ENCODE measurements at places on chromosomes 6 and 20.
A peak's percentile ranks its signal among the peaks of the same experiment; 100 is the strongest.

DNA sequence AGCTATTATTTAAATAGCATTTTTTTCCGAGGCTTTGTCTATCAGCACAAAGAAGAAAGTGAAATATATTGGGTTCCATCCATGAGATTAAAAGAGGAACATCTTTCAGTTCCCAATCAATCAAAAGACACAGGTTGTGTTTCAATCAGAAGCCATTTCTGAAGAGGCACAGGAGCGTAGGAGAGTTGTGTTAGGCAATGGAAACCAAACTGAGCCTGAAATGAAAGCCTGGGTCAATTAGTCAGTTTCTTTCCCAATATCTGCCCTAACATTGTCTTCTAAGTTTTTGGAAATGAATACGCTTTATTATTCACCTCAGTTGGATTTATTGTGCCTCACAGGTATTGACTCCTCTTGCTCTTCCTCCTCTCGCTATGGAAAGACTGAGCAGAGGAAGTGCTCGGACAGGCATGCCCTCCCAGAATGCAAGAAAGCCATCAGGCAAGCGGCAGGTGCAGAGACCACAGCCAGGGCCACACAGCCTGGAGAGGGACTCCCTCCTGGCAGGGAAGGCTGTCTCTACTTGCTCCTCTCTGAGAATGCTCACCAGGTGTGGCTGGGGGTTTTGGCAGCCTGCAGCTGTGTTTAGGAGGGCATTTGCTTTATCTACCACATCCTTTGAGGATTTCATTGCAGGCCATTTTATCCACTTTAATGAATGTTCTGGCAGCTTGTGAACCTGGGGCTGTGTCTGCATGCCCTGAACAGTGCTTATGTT is 100.8 kb upstream of the NEDD9 start:
- DNase-seq: no peak

DNA sequence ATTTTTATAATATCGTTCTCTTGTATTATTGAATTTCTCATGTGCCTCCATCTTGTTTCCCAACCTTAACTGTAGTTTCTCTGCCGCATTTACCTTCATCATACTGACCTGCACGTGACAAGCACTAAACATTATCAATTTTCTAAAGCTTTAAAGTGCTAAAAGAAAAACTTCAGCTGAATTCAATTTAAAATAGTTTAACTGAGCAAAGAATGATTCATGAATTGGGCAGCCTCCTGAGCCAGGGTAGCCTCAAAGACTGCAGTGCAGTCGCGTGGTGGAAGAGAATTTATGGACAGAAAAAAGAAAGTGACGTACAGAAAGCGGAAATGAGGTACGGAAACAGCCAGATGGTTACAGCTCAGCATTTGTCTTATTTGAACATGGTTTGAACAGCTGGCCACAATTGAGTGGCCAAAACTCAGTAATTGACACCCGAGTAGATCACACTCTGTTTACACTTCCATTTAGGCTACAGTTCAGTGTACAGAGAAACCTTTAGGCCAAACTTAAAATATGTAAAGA is 4.2 kb upstream of the ZDHHC14 start:
- DNase-seq: peak; percentile 34

- no peak for DNase-seq
Observed at GRCh38 chr6:10415617-10416480, 975 bp upstream of the TFAP2A start.

DNA sequence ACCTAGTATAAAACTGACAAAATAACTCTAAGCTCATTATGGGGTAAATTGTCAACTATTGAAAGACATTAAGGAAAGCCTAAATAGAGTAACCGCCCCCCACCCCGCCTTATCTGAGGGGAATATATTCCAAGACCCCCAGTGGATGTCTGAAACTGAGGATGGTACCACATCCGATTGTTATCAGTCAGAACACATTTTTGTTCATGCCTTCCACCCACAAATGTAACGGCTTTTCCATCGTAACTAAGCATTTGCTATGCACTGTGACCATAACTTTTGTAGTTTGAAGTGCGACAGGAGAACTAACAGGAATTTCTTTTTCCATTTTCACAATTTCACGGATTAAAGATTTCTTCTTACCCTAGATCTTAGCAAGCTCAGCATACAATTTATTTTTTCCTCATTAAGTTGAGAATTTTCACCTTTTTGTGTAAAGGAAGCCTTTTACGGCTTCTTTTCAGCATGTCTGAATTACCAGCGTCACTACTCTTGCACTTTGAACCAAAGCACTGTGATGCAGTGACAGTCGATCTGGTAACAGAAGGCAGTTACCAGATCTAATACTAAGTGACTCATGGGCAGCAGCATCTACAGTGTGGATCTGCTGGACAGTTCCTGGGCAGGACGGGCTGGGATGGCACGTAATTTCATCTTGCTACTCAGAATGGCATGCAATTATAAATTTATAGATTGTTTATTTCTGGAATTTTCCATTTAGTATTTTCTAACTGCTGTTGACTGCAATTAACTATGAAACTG is 11.8 kb downstream of the CFAP61 start:
- DNase-seq: no peak

DNA sequence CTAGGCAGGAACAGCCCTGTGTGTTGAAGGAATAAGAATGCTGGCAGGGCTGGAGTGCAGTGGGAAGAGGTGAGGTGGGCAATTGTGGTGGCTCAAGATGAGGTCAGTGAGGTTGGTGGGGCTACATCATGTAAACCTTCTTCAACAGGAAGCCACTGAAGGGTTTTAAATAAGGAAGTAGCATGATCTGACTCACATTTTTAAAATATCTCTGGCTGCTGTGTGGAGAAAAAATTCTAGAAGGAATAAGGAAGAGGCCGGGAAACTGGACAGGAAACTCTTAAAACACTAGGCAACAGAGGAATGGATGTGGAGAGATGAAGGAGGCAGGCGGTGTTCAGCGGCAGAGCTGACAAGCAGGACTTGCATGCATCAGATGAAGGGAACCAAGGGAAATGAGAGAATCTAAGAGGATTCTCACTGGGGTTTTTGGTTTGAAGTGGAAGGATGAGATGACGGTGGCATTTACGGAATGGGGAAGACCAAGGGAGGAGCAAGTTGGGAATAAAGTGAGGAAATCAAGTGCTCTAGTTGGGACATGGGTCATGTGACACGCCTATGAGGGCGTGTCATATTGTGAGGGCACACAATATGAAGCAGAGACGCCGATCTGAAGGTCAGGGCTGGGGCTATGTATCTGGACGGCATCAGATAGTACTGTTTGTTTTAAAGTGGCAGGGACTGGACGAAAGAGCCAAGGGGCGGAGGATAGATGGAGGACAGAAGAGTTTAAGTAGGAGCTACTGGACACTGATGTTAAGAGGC is 18.2 kb downstream of the TMEM242 start:
- DNase-seq: peak; percentile 22

DNA sequence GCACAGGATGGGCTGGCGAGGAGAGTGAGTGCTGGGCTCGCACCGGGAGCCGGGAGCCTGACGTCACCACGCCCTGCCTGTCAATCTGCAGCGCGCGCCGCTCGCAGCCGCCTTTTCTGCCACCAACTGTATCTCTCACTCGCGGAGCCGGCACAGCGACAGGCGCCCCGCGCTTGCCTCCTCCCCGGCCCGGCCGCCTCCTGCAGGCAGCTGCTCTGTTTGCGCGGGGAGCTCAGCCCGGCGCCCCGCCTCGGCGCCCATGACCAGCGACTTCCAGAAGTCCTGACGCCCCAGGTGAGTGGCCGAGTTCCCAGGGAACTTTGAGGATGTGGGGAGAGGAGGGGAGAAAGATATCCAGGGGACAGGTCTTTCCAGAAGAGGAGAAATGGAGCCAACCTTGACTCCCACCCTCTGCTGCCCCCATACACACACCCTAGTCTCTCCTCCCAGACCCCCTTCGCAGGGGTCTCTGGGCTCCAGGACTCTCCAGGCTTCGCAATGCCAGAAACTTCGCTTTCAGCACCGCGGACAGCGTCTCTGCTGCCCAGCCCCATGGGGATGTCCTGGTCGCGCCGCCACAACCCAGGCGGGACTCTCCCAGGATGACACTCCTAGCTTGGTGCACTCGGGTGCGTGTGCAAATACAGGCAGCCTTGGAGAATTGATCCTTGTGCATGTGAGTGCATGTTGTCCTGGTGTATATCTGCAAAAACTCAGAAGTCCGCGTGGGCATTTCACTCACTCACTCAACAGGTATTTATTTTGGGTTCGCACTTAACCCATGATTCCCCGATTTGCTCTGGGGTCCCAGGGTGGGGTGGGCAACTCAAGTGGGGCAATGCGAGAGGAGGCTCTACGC is at the start of gene GPR6:
GPR6 (plus strand) TSS at position 138 of the 859 bp plus-strand sequence. CDS start 802 bp downstream, outside the sequence.
- DNase-seq: peak; percentile 67

- DNase-seq: no peak
Observed at GRCh38 chr20:20201639-20202038, 149.3 kb downstream of the CFAP61 start.

DNA sequence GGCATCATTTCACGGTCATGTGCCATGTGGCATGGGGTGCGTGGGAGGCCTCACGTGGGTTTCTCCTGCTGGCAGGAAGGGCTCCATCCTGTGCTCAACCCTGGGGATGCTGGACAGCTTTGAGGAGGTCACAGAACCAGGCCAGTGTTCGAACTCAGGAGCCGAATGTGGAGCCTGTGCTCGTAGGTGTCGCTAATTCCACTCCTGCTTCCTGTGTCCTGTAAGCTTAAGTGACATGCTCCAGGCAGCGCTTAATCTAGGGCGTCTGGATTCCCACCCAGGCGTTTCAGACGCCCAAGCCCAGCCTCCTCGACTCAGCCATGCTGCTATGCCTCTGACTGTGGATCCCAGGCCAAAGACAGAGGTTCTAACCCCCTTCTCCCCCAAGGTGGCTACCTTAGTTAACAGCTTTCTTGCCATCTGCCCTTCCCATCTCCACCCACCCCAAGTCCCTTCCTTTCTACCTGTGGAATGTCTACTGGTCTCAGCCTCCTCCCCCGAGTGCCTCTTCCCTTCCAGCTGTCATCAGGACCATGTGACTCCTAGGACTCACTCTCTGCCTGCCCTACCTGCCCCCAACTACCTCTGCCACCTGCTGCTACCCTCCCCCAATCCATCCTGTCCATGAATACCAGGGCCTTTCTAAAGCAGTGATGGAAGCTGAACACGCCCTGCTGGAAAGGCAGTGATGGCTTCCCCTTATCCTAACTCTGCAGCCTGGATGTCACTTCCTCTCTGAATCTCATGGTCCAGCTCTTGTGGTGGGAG is 255.1 kb downstream of the CDH26 start:
- no peak for DNase-seq

- no peak for DNase-seq
Observed at GRCh38 chr20:41686961-41687360, 68.8 kb upstream of the CHD6 start.

DNA sequence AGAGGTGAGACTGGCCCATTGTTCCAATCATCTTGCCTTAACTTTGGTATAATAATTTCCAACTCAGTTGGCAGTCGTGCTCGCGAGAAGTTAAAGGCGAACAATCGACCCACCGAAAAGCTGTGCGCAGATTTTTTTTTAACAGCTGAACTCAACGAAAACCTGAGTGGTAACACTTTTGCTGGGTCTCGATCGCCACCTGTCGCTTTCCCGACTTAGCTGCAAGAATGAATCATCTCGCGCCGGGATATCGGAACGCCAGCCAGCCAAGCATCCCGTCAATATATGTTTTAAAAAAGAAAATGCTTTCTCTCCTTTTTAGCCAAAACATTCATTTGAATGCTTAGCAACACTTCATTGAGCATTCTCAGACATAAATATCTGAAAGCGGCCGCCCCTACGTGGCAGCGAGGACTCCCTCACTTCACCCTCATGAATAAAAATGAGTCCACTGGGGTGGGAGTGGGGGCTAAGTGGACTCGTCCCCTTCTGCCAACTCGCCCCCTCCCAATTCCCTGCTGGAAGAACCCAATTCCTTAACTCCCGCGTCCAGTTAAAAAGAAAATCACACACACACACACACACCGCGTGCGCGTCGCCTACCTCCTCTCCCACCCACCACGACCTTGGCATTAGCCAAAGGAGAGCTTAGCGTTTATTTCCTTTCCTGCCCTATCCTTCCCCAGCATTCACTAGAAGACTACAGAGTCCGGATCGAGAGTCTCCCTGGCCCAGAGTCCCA is 1.5 kb downstream of the COL12A1 start:
- peak; percentile 68 for DNase-seq

DNA sequence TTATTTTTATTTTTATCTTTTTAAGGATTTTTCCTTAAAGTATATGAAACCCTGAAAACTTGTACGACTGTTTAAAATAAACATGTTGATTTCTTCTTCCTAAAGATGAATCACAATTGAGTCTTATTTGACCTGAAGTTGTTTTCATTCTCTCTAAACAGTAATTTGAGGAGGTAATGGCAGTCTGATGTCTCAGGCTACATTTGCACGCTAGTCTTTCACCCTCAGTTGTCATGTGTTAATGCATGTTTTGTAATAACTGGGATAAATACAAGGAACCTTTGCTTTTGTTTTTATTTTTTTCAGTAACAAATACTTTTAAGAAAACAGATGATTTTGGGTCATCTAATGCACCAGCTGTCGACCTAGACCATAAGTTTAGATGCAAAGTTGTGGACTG is 55.2 kb downstream of the SCAND1 start:
- DNase-seq: no peak

GRCh38 chr6:105483492-105483891 is 80.6 kb upstream of the PREP start:
- peak; percentile 50 for DNase-seq

- no peak for DNase-seq
Observed at GRCh38 chr20:2144850-2145249, 43.2 kb downstream of the STK35 start.

- peak; percentile 8 for DNase-seq
Observed at GRCh38 chr6:138953451-138953850, 34.6 kb downstream of the REPS1 start.

DNA sequence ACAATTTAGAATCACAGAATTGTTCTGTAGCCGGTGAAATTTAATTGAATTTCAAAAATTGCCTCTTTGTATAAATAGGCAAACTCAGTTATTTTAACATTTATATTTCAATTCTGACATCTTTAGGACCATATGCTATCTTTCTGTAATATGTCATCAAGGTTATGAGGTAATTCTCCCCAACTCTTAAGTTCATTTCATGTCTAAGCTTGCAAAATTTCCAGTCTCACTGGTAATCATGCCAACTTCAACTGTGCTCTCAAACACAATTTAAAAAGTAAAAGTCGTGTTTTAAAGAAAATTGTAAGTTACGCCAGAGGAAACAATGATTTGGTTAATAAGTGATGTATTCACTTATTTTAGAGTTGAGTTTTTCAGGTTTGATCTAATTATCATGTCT is 1.4 kb downstream of the NCOA7 start:
- DNase-seq: no peak

DNA sequence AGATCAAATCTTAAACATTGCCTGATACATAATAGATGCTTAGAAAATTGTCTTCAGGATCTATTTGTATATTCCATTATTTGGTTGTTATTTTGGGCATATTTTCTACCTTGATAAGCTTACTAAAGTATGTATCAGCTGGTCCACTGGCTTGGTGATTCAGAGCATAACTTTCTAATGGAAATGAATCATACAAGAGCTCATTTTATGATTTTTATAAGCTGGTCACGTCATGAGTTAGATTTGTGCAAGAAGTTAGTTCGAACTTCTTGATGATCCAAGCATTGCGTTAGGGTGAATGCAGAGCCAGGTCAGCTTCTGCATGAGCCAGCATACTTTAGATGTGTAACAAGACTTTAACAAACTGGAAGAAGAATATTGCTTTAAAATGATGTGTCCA is 144.5 kb upstream of the FLRT3 start:
- peak; percentile 20 for DNase-seq

- DNase-seq: peak; percentile 34
Observed at GRCh38 chr6:127343809-127344659, 625 bp upstream of the ECHDC1 start.

GRCh38 chr6:142612956-142613355 is 311.1 kb downstream of the ADGRG6 start:
- DNase-seq: no peak

GRCh38 chr20:47241345-47241781 is 115.1 kb downstream of the ZMYND8 start:
- DNase-seq: peak; percentile 44
